ENCODE measurements at places on chromosomes 3 and 15. TPM values are rescaled to one million over a fixed set of nuclear protein-coding genes. Genes with fewer than 3 reads are reported as not detected.

The CD200 gene
- total RNA-seq, result 18.7 TPM

The NR2E3 gene
- total RNA-seq, result 0.54 TPM

The USP50 gene
- not detected for total RNA-seq

The AHSG gene
- not detected for total RNA-seq

The INSYN1 gene
- total RNA-seq, result 0.83 TPM

The CCDC54 gene
- total RNA-seq, result 0.40 TPM

The SNURF gene
- total RNA-seq, result 42.9 TPM

The TRIM42 gene
- total RNA-seq, result not detected

The ADAMTS7 gene
- 2.5 TPM for total RNA-seq

The SH3GL3 gene
- total RNA-seq, result not detected

Measured in thyroid gland (tissue), 4 donors.